Occipital lobe (tissue), 3 donors: ENCODE measurements at places on chromosomes 4 and X. TPM values are rescaled to one million over a fixed set of nuclear protein-coding genes. Genes with fewer than 3 reads are reported as not detected.

DNA sequence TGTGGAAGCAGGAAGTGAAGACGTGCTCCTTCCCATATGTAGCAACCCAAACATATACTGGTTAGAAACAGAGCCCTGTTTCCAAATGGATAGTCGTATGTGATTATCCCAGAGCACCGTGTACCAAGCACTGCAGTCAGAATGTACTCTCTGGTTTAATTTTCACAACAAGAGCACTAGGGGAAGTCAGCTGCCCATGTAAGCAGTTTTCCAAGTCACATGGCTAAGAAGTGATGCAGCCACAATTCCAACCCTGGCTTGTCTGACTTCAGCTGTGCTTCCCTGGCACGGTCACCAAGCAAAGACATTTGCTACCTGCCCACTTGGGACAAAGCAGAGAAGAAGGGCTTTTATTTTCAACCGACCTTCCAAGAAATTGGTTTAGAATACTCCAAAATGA, 28.2 kb upstream of the CEP135 start:
- DNase-seq = no peak

DNA sequence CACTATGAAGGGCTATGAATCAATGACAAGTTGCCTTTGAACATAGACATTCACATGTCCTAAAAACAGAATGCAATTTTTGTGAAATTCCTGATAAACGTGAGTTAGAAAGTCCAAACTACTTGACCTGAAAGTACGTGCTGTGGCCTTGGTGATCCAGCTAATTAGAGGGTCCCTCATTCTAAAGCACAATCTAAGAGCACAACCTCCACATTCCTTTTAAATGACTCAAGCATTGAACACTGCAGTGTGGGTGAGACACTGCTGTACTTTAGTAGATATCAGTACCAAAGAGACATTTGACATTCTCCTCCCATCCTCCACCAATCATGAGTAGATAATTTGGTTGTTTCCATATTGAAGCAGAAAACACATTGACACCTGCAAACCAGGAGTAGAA, 73.5 kb downstream of the FAM47B start:
- no peak for DNase-seq

DNA sequence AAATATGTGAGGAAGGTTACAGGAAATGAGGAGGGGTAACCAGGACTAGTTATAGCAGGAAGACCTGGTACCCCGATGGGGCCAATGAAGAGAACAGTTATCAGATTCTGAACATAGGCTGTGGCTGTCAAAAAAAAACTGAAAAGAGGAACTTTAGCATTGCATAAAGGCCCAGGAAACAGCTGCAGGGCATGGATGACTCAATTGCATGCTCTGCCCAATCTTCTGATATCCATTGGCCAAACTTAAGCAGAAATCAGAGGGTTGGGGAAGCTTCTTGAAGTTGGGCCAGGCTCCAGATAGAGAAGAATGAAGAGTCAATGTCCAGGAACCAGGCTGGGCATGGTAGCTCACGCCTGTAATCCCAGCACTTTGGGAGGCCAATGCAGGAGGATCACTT, 1222.4 kb upstream of the PRKX start:
- DNase-seq = no peak

DNA sequence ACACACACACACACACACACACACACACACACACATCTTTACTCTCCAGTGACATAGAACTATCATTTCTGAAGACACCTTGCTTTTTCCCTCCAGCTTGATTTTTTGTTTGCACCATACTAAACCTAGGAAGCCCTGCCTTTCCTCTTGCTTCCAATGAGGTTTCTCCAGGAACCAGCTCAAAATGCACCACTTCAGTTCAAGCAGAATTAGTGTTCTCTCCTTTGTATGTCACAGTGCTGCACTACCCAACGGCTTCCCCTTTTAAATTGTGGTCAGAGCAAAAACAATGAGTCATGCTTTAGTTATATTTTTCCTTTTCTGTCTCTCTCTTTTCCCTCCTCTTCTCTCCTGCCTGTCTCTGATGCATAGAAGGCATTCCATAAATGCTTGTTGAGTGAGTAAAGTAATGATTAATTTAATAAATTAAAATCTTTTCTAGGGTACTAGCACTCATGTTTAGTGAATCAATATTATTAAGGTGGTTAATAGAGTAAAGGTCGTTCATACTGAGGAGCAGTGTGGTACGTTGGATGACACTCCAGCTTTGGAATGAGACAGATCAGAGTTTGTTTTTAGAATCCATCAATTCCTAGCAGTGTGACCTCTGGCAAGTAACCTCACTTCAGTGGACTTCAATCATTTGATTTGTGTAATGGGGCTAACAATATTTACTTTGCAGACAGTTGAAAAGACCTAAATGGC, 5.9 kb downstream of the RTL3 start:
- no peak for DNase-seq

DNA sequence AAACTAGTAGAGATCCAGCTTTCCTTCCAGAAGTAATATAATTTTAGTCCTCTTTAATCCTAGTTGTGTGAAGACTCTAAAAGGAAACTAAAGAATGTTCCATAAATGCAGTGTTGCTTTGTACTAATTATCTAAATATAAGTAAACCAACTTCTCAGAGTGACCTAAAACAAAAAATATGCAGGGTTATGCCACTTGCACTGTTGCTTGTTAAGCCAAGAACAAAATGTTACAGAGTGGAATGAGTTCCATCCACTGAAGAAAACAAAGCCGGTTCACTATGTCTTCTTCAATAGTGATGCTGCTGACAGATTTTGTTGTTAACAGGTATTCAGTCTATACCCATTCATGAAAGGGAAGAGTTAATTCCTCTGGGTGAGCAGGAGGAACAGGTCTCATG, 252.0 kb upstream of the DIAPH2 start:
- DNase-seq = no peak

- DNase-seq = no peak
These were observed 147.9 kb downstream of the DCHS2 start for GRCh38 chr4:154343651-154344050.

- DNase-seq = no peak
These were observed 7.5 kb downstream of the AMER1 start for GRCh38 chrX:64198036-64198435.

- DNase-seq = no peak
These were observed 11.1 kb downstream of the ACSL1 start for GRCh38 chr4:184814686-184815045.

DNA sequence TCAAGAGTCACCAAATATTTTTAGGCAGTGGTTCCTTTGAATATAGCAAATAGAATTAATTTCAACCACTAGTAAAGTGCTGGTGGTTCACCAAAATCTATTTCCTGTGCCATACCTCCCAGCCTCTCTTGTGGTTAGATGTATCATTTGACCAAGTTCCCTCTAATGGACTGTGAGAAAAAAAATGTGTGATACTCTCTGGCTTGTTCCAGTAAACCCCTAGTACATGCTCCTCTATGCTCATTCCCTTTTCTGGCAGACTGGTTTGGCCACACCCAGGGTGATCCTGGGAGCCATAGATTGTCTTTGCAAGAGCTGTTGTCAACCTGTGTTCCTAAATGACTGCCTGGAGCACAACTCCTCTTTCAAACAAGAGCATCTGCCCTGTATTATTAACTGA, 109.5 kb downstream of the FRAS1 start:
- DNase-seq = no peak

GLRA2 gene
- 136 TPM for total RNA-seq

MEPE gene
- 0.16 TPM for total RNA-seq

RPA4 gene
- 2.0 TPM for total RNA-seq

PROM1 gene
- 43.5 TPM for total RNA-seq
